Glutamatergic neuron (in vitro differentiated cells): ENCODE measurements at places on chromosomes 5 and 9. TPM values are rescaled to one million over a fixed set of nuclear protein-coding genes. Genes with fewer than 3 reads are reported as not detected.

FOXD4L4 gene
- 0.20 TPM for total RNA-seq

PCDHAC2 gene
- 6.0 TPM for total RNA-seq

IL11RA gene
- 28.8 TPM for total RNA-seq

WNT8A gene
- total RNA-seq = not detected

- H3K27ac ChIP-seq = no peak overlapping the region
- peaks cover 10% of the 10 kb centered on the region for H3K27me3 ChIP-seq
- peaks cover 1% of the 10 kb centered on the region for H3K4me1 ChIP-seq
- no peak for DNase-seq
- H3K4me3 ChIP-seq = no peak overlapping the region
Measured at GRCh38 chr5:316210-317085, 5.1 kb upstream of the AHRR start.

- no peak overlapping the region for H3K27ac ChIP-seq
- no peak for DNase-seq
- H3K27me3 ChIP-seq = peaks cover 3% of the 10 kb centered on the region
- peaks cover 7% of the 10 kb centered on the region for H3K4me1 ChIP-seq
Measured at GRCh38 chr9:11192993-11193392, 580.2 kb upstream of the PTPRD start.

GRCh38 chr5:107466233-107466769 lies 204.4 kb downstream of the EFNA5 start:
- peaks cover 58% of the 10 kb centered on the region for H3K4me1 ChIP-seq
- H3K36me3 ChIP-seq = no peaks in the 10 kb centered on the region
- no peak for DNase-seq
- H3K4me3 ChIP-seq = peak overlapping the region; percentile 3

DNA sequence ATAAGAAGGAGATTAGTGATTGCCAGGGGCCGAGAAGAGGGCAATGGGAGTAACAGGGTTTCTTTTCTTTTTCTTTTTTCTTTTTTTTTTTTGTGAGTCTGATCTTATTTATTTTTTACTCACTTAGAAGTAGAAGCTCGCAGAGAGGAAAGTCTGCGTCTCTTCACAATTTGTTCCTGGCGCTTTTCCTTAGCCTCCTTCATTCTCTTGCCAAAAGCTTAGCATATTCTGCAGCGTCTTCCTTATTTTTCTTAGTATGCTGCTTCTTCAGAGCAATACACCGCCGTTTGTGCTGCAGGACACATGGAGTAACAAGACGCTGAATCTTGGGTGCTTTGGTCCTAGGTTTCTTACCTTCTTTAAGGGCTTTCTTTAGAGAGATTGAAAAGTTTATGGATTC lies 30.3 kb upstream of the DENND4C start:
- no peak overlapping the region for H3K4me3 ChIP-seq
- H3K36me3 ChIP-seq = no peaks in the 10 kb centered on the region
- H3K27ac ChIP-seq = no peak overlapping the region

GRCh38 chr9:105131981-105132380 lies 112.5 kb upstream of the SLC44A1 start:
- no peaks in the 10 kb centered on the region for H3K36me3 ChIP-seq
- no peaks in the 10 kb centered on the region for H3K27me3 ChIP-seq
- no peak overlapping the region for H3K4me3 ChIP-seq
- DNase-seq = no peak

- peaks cover 1% of the 10 kb centered on the region for H3K27me3 ChIP-seq
- no peak overlapping the region for H3K4me3 ChIP-seq
- DNase-seq = no peak
- H3K36me3 ChIP-seq = no peaks in the 10 kb centered on the region
- no peak overlapping the region for H3K27ac ChIP-seq
Measured at GRCh38 chr5:103862398-103862797, 299.8 kb upstream of the NUDT12 start.

GRCh38 chr5:116394186-116394867 lies 180.3 kb downstream of the SEMA6A start:
- H3K27ac ChIP-seq = peak overlapping the region; percentile 89
- no peaks in the 10 kb centered on the region for H3K27me3 ChIP-seq
- no peak for DNase-seq

DNA sequence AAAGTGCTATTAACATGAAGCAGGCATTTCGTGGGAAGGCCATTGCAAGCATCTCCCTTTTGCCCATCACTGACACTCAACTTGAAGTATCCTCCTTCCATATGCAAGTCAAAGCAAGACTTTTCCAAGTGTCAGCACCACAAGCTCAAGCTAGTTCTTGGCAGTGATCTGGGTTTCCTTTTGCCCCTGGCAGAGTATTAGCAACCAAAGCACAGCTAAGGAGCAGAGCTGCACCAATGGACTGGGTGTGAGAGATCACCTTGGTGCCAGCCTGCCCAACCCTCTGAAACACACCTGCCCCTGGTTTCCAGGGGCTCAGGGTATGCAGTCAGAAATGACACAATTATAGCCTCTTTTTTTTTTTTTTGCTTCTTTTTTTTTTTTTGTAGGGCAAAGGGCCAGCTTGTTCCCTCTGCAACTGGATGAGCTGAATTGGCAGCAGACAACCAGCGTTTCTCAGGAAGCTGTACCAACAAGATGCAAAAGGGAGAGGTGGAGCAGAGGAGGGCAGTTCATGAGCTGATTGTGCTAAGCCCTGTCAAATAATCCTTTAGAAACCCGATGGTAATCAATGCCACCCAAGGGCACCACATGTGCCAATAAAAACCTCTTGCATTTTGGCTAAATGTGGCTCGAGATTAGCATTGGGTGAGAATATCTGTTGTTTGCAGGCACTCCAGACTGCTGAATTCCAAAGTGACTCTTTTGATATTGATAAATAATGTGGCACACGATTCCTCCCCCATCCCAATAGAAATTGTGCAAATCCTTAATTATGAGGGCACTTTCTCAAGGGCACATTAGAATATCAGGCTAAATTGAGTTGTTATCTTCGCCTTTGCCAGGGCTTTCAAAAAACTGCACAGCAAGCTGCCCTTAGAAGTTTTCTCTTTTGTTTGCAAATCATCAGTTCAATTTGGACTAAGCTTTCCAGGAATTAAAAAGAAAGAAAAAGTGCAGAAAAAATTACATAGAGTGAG lies 192.4 kb downstream of the GAS1 start:
- H3K36me3 ChIP-seq = no peaks in the 10 kb centered on the region
- no peak overlapping the region for H3K4me3 ChIP-seq
- no peaks in the 10 kb centered on the region for H3K27me3 ChIP-seq
- no peaks in the 10 kb centered on the region for H3K4me1 ChIP-seq
- no peak overlapping the region for H3K27ac ChIP-seq

DNA sequence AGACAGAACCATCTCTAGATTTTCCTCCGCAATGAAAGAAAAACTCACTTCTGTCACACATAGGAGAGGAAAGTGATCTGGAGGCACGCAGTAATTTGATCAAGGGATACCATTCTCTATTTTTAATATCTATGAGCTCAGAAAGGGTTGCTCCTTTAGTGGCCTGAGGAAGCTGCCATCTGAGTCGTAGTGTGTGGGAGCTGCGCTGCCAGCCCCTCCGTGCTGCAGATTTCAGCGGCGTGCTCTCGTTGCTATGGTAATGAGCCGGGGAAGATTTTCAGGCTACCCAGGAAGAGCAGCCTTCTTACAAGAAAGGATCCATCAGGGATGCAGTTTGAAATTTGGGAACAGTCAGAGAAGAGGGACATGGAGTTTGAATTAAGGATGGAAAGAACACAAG lies 17.1 kb upstream of the GOLM1 start:
- no peak overlapping the region for H3K27ac ChIP-seq
- no peaks in the 10 kb centered on the region for H3K27me3 ChIP-seq

DNA sequence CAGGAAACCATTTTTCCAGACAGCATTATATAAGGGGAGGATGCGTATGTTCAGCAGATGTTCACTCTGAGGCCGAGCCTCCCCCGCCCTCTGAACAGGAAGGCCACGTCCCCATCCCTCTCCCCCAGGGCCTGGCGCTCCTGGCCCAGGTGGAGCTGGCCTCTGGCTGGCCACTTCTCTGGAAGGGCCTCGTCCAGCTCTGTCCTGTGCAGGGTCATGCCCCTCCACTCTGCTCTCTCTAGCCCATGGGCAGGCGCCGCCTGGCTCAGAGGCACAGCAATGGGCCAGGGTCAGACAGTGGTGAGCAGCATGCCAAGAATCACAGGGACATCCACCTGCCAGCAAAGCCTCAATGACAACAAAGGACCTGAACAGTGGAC lies 34.2 kb downstream of the ADAMTS2 start:
- H3K27ac ChIP-seq = no peak overlapping the region
- peak; percentile 12 for DNase-seq
- H3K27me3 ChIP-seq = peaks cover 12% of the 10 kb centered on the region
- peaks cover 5% of the 10 kb centered on the region for H3K4me1 ChIP-seq
- peaks cover 26% of the 10 kb centered on the region for H3K36me3 ChIP-seq
- no peak overlapping the region for H3K4me3 ChIP-seq
